ENCODE measurements at places on chromosomes 3 and 15.

- no peak for DNase-seq
Measured at GRCh38 chr3:60514085-60514649, 737.1 kb downstream of the FHIT start.

GRCh38 chr3:52473026-52473425 is 17.6 kb downstream of the NISCH start:
- DNase-seq, result no peak

- no peak for DNase-seq
Measured at GRCh38 chr3:99842826-99843589, 25.3 kb downstream of the CMSS1 start.

DNA sequence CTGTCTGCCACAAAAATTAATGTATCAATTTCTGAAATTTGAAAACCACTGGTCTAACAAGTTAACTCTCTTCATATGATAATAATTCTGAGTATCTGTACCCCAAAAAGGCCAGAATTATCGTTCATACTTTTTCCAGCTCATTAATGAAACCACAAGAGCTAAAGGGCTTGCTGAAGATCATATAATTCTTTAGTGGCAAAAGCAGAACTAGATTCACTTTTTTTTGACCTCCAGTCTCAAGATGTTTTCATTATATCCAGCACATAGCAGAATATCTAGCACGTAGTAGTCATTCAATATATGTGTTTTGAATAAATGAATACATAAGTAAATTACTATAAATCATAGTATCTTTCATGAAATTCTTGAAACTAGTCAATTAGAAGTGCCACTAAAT is 246.7 kb upstream of the KCNH8 start:
- no peak for DNase-seq

- no peak for DNase-seq
Measured at GRCh38 chr3:37147666-37148065, 26.7 kb downstream of the LRRFIP2 start.

DNA sequence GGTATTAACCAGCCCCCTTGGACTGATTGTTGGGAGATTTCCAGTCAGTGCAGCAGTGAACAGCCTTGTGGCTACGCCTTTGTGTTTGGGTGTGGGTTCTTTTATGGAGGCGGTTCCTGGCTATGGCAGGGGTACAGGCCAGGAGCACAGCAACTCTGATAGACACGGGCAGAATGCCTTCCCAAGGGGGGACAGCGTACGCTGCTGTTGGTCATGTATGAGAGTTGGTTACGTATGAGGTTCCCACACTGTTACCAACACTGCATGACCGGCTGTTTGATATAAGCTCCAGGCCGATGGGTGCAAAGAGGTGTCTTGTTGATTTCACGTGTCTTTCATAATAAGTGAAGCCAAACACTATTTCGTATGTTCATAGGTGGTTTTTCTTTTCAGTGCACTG is 187.8 kb downstream of the NSMCE3 start:
- no peak for DNase-seq

GRCh38 chr3:184505076-184505878 is 56.3 kb upstream of the EPHB3 start:
- DNase-seq, result no peak

GRCh38 chr15:96586901-96587300 is 256.4 kb downstream of the NR2F2 start:
- no peak for DNase-seq

- peak; percentile 19 for DNase-seq
Measured at GRCh38 chr3:36480911-36481648, 100.8 kb downstream of the STAC start.

- DNase-seq, result no peak
Measured at GRCh38 chr15:101620671-101621070, 31.5 kb downstream of the TM2D3 start.

GRCh38 chr3:44892689-44893088 is 18.3 kb downstream of the TGM4 start:
- no peak for DNase-seq

DNA sequence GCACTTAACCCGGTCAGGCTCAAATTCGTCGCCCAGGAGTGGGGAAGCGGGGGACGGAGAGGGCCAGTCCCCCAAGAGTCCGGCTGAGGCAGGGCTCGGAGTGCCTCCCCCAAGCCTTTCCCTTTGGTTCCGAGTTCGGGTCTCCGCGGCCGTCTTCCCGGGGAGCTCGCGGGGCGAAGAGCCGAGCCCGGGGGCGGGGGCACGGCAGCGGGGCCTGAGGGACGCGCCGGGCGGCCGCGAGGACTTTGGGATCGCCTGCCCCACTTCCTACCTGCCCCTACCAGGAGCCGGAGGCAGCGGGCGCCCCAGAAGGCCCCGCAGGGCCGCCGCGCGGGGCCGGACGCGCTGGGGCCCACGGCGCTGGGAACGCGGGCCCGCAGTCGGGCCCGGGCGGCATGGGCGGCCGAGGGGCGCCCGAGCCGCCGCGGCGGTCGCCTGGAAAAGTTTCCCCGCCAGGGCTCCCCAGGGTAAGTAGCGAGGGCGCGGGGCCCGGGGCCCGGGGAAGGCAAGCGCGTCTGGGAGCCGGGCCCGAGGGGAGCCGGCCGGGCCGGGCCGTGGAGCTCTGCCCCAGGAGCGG is 2.8 kb downstream of the FURIN start:
- no peak for DNase-seq

- no peak for DNase-seq
Measured at GRCh38 chr3:102747611-102748010, 312.8 kb downstream of the ZPLD1 start.

DNA sequence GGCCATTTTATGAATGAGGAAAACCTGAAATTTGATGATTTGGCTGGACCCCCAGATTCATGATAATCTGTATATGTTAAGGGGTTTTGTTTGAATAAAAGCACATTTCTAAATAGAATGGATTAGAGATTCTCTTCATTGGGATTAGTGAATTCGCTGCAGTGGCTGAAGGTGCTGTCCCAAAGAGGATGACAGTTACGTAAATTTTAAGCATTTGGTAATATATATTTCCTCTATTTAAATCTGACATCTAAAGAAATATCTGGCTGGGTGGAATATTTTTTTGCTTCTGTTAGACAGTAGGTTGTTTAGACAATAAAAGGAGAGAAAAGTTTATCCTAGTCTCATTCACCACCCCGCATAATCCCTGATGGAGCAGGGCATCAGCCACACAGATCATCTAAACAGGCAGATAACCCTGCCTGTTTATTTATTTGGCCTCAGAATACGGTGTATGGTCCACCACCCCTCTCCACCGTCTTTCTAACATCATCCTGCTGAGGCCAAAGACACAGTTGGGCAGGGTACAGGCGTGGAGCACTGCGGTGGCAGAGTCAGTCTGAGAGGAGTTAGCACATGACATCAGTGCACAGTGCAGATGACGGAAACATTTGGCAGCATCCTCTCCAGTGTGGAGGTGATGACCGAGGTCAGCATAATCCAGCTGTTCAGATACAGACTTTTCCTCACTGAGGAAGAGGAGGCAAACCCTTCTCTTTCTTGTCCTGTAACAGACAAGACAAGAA is 20.4 kb upstream of the NFKBIZ start:
- DNase-seq, result no peak

GRCh38 chr3:4730719-4731118 is 237.6 kb downstream of the ITPR1 start:
- DNase-seq, result no peak

- no peak for DNase-seq
Measured at GRCh38 chr3:3825035-3825434, 25.8 kb downstream of the LRRN1 start.

DNA sequence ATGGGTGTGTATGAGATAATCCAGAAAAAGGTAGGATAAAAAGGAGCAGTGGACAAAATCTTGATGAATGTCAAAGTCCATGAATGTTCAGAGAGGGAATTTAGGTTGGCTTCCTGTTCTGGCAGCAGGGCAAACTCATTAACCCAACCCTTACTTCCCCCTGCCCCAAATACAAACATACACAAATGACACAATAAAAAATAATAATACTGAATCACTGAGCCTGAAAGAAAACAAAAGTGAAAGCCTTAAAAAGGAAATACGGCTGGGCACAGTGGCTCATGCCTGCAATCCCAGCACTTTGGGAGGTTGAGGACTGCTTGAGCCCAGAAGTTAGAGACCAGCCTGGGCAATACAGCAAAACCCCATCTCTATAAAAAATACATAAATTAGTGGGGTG is 62.9 kb downstream of the GPR176 start:
- DNase-seq, result no peak

DNA sequence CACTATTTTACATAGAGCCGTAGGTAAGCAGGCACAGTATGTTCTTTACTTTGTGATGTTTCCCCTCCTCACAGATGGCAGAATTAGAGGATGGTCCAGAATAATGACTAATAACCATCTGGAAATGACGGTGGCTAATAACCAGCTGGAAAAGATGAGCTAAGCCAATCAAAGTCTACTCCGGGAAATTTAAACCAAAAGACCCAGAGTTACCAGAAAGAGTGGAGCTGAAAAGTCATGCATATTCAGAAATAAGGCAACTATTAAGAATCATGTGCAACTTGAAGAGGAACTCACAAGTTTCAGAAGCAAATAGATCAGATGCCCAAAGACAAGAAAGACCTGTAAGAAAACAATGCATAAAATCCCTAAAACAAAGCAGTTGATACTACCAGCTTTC is 33.6 kb downstream of the DMXL2 start:
- no peak for DNase-seq

- DNase-seq, result no peak
Measured at GRCh38 chr15:31060429-31061140, 40.9 kb downstream of the TRPM1 start.

DNA sequence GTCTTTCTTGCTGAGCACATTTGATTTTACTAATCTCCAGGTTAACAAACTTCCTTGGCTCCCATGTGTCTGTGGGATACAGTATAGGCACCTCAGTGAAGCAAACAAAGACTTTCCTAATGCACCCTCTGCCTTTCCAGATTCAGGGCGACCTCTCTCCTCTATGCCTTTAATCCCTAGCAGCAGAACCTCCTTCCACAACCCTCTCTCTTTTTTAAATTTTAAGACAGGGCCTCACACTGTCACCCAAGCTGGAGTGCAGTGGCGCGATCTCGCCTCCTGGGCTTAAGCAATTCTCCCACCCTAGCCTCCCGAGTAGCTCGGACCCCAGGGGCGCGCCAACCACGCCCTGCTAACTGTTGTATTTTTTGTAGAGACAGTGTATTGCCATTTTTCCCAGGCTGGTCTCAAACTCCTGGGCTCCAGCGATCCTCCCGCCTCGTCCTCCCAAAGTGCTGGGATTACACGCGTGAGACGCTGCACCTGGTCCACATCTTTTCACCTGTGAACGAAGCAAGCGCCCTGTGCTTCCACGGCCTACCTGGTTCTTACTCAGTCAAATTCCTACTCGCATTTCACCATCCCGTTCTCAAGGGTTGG is 1.7 kb upstream of the HACD3 start:
- DNase-seq, result no peak

GRCh38 chr3:48555949-48556795 is 431 bp downstream of the PFKFB4 start:
- DNase-seq, result no peak

GRCh38 chr3:16378920-16379319 is 113.9 kb downstream of the OXNAD1 start:
- DNase-seq, result peak; percentile 27

DNA sequence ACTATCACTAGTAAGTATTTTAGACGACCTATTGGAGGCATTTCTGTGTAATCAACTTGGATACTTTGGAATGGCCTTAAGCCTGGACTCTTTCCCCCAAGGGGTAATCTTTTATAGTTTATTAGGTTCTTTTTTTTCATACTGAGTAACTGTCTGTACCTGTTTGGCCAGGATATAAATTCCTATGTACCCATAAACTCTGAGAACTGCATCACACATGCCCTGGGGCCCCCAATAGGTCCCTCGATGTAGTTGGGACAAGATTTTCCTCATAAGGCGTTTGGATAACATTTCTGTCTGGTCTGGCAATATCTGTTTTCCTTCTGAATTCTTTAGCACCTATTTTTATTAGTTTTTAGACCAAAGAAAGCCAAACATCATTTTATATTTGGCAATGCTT is 86.4 kb upstream of the WNT7A start:
- no peak for DNase-seq

DNA sequence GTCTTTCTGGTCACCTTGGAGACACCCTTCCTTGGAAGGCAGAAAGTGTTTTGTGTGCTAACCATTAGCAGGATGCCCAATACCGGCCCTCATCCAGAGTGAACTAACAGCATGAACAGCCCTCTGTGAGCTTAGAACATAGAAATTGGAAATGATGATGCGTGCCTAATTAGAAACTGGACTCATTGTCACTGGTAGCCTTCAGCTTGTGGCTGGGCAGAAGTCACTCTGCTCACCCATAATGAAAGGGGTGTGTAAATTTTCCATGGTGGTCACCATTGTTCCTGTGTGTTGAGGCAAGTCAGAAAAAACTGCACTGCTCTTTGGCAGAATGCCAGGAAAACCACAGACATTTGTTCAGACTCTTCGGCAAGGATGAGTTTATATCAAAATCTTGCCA is 74.7 kb upstream of the CNTN4 start:
- no peak for DNase-seq

- DNase-seq, result no peak
Measured at GRCh38 chr3:175155172-175155571, 296.0 kb downstream of the NAALADL2 start.

- no peak for DNase-seq
Measured at GRCh38 chr3:1294586-1294985, 201.8 kb downstream of the CNTN6 start.

- no peak for DNase-seq
Measured at GRCh38 chr15:56227780-56228179, 15.9 kb downstream of the RFX7 start.

- no peak for DNase-seq
Measured at GRCh38 chr3:34475851-34476250, 677.4 kb downstream of the PDCD6IP start.

- no peak for DNase-seq
Measured at GRCh38 chr3:135009014-135009413, 214.0 kb downstream of the EPHB1 start.

GRCh38 chr3:29718661-29719065 is 437.8 kb downstream of the RBMS3 start:
- DNase-seq, result no peak

DNA sequence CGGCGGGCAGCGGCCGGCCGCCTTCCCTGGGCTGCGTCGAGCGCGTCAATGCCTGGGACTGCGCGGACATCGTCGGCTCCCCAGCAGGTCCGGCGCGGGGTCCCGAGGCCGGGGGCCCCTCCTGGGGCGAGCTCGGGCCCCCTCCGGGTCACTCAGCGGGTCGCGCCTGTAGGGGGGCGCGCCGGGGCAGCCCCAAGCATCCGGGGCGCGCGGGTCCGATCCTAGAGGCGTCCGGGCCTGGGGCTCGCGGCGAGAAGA is 725 bp downstream of the TLE3 start:
- DNase-seq, result no peak

- no peak for DNase-seq
Measured at GRCh38 chr15:25243800-25244097, 195.1 kb downstream of the UBE3A start.

GRCh38 chr3:177150218-177150916 is 46.9 kb downstream of the TBL1XR1 start:
- no peak for DNase-seq
